Stimulated activated CD4-positive, alpha-beta T cell treated with anti-CD3 and anti-CD28 coated beads, TNF-alpha, amount 100 ng/mL, for 4 hours (primary cell): ENCODE measurements at places on chromosomes 1 and 21.

DNA sequence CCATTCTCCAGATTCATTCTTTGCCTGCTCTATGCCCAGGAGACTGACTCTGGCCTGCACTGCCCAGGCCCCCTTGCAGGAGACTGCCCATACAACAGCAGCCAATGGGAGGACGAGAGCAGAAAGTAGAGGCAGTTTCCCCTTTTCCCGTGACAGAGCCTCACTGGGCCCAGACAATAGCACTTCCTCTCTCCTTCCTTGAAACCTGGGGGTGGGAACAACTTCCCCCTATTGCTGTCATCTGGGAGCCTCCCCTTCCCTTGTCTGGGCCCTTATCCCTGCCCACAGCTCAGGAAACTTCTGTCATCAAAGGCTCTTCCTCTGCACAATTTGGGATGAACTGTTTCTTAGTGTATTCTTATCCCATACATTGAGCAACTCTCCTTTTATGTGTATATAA, 60.8 kb upstream of the KCNJ15 start:
- DNase-seq: no peak

- no peak for DNase-seq
Measured at GRCh38 chr1:61220536-61220935, 138.2 kb downstream of the NFIA start.

DNA sequence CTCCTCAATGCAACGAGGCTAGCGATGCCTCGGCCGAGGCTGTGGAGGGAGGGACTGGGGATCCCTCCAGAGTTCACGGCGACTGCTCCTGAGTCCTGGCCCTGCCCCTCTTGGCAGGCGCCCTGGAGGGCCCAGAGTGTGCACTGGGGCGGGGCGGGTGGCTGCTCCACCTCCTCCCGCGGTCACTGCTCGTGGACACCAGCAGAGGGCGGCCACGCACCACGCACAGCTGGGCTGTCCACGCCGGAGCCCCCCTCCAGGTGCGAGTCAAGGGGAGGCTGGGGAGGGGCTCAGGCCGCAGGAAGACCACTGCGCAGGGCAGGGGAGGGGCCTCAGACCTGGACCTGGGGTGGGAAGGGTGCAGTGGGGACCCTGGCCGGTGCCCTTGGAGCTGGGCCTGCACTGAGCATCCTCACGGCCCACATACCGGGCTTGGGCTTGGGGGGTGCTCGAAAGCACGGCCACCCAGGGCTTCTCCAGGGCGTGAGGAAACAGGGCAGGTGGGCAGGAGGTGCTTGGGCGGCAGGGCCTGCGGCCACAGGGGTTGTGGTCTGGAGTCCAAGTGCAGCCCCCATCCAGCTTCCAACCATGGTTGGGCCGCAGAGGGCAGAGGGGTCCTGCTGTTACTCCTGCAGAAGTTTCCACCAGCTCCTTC, 20.6 kb upstream of the TTC34 start:
- DNase-seq: no peak

DNA sequence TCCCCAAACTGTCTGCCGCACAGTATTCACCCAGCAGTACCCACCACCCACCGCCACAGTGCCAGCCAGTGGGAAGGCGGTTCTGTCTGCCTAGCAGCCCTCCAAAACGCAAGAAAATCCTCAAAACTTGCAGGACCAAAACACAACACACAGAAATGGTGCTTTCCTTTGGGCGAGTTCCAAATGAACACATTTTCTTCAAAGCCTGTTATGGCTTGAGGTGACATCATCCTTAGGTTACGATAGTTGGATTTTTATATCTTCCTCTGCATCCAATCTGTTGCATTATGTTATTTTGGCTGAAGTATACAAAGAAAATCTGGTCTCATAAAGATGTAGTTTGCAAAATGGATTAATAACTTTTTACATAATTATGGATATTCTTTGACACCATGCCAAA, 8.4 kb upstream of the SPRR3 start:
- DNase-seq: no peak

DNA sequence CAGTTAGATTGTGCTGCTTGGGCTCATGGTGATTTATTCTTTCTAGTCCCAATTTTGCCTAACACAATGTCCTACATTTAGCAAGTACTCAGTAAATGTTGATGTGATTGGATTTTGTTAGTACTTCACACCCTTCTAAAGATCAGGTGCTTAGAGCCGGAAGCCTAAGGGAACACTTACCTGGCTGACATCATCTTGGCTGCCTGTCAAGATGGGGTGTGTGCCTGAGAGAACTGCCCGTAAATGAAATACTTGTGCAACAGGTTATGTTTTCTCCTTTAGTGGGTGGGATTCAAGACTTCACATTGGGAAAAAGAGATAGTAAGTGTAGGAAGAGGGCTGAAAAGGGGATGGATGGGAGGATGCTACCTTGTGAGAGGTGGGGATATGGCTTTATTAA, 75.5 kb upstream of the MACF1 start:
- DNase-seq: no peak

DNA sequence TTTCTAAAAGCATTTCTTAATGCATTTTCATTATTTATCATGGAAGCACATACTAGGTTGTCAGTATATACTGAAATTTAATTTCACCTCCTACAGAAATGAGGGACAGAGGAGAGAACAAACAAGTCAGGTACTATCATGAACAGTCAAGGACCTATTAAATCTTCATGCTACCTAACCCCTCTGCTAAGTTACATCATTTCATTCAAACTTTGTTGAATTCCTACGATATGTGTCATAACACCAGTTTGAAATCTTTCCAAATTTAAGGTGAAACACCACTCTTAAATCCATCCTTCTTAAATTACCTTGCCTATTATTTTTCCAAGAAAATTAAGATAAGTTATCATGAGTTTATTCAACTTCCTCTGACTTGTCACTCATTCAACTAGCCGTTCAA, 78.9 kb downstream of the DENND1B start:
- DNase-seq: no peak

DNA sequence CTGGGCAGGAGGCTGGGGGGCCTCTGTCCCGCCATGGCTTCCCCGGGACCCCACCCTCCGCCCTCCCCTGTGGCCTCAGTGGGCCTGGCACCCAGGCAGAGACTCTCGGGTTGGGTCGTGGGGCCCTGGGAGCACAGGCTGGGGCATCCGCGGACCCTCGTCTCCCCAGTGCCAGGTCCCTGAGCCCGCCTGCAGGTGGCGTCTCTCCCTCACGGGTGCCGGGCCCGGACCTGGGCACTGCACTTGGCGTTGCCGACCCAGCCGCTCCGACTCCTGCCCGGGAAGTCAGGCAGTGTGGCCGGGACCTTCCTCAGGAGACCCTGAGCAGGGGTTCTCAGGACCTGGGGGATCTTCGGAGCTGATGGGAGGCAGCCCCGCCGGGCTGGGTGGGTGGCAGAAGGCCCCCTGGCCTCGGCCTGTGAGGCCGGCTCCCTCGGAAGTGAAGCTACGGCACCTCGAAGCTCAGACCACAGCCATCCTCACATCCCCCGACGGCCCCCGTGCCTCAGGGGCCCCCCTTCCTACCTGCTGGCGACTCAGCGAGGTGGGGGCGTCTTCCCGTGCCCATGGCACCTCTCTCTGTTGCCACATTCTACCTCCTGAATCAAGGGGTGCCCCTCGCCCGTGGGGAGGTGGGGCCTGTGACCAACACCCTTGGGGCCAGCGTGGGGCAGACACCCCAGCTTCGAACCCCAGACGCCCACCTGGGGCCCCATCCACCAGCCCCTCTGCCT, 6.4 kb upstream of the C1orf159 start:
- DNase-seq: peak; percentile 71

GRCh38 chr1:111197598-111198284, 2.7 kb downstream of the DENND2D start:
- DNase-seq: peak; percentile 52

GRCh38 chr1:197981561-197981960, 64.4 kb downstream of the LHX9 start:
- DNase-seq: no peak

- no peak for DNase-seq
Measured at GRCh38 chr1:150132372-150132771, 17.3 kb upstream of the PLEKHO1 start.

GRCh38 chr1:155128755-155129473, 1.2 kb downstream of the EFNA1 start:
- no peak for DNase-seq

GRCh38 chr1:165539908-165540307, 3.9 kb upstream of the LRRC52 start:
- DNase-seq: no peak
